ENCODE measurements at places on chromosomes 1 and 21.

- no peak for DNase-seq
Observed at GRCh38 chr1:209710093-209710492, 5.4 kb downstream of the HSD11B1 start.

DNA sequence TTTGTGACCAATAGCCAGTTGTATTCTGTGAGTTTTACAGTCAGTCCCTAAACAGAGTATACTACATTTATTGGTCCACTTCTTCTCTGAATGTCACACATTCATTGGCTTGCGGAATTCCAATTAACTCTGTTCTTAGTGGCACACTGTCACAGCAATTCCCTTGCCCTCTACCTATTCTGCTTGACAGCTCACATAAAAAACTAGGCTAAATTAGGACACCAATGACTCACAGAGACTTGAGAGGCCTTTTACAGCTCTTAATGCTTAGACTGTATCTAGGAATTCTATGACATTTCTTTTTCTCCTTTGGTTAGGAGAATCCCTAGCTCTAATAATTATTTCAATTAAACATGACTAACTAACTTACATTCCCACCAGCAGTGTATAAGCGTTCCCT, 104.1 kb downstream of the NEGR1 start:
- no peak for DNase-seq

DNA sequence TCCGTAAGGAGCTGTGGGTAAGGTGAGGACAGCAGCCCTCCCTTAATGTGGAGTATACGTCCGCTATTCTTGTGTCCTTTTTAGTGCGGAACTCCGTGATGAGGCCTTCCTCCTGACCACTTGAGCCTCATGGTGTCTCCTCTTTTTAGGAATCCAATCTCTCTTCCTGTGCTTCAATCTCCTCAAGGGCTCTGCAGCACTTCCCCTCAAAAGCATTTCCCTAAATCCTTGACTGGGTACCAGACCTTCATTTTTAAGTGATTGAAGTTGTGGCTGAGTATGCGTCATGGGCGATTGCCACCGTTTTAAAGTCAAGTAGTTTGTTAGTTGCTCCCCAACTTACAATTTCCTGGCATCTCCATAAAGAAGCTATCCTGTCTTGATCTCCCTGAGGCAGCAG, 62.8 kb downstream of the SAMSN1 start:
- no peak for DNase-seq

- DNase-seq, result no peak
Observed at GRCh38 chr1:186059752-186060151, 315.3 kb downstream of the TPR start.

GRCh38 chr1:156725683-156726280, 2.5 kb upstream of the METTL25B start:
- peak; percentile 66 for DNase-seq

GRCh38 chr21:19899645-19900044, 1098.6 kb upstream of the NCAM2 start:
- no peak for DNase-seq

DNA sequence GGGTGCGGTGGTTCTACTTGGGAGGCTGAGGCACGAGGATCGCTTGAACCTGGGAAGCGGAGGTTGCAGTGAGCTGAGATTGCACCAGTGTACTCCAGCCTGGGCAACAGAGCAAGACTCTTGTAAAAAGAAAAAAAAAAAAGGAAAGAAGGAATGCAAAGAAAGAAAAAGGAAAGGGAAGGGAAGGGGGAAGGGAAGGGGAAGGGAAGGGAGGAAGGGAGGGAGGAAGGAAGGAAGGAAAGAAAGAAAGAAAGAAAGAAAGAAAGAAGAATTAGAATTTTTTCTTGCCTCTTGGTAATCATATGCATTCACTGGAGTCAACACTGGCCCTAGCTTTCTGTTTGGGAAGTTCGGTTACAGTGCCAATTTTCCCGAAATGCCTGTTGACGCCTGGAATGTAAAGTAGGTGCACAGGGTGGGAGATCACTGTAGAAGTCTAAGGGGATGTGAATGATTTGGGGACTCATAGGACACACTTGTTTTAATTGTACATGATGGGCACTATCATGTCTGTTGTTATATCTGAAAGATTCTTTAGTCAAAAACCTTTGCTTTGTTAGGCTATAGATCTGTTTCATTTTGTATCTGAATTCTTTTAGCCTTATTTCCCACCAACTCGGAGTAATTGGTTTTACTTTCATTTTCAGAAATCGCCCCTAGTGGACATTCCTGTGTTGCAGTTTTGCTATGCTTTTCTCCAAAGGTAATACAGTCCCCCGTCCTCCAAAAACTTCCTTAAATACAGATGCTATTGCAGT, 59.8 kb upstream of the MORC3 start:
- DNase-seq, result no peak

- no peak for DNase-seq
Observed at GRCh38 chr21:39184050-39184980, 1.1 kb upstream of the PSMG1 start.

GRCh38 chr21:23541571-23541970, 2065.7 kb downstream of the MRPL39 start:
- DNase-seq, result no peak

- no peak for DNase-seq
Observed at GRCh38 chr1:173887627-173888026, 19.4 kb downstream of the ZBTB37 start.

DNA sequence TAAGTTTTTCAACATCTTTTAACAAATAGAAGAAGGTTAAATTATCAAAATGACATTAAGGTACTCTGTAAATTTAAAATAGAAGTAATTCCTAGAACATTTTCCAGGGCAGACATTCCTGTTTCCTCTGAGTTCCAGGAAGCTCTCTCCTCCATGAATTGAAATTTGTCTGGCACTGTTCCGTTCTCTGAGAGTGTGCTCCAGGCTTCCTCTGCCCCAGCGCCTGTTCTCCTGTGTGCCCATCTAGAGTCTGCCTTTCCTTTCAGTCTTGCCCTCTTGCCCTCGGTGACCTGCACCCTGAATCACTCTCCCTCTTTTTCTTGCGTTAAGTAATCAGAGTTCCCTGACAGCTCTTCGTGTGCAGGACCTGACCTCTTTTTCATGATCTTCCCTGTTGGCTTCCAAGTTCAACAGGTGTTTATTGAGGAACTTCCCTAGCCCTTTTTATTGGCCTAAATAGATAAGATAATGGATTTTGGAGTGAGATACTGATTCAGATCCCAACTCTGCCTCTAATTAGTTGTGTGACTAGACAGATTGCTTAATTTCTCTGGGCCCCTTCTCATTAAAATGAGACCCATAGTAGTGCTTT, 77.1 kb downstream of the MTR start:
- DNase-seq, result no peak

DNA sequence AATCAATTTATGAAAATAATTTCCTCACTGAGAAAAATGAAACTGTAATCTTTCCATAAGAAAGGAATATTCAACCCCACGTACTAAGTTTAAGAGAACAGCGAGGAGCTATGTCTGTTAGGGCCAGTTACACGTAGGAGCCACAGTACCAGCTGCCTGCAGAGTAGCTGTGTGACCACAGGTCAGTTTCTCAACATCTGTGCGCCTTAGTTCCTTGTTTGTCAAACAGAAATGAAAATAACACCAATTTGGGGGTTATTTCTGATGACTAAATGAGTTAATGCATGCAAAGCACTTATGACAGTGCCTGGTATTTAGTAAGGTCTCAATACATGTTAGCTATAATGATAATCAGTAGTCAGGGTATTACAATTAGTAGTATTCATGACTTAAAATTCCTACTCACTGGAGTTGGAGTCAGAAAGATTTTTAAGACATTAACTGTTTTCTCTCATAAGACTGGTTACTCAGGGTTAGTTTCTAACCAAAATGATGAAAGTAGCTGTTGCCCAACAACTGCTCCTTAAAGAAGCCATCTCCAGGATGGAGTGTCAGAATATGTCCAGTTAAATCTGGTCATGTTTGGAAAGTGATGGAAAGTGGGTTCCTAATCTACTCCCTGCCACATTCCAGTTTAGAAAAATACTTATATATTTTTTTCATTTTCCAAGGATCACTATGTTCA, 85.8 kb upstream of the ZNF648 start:
- DNase-seq, result no peak

- DNase-seq, result no peak
Observed at GRCh38 chr1:231162297-231162969, 575 bp downstream of the TRIM67 start.

DNA sequence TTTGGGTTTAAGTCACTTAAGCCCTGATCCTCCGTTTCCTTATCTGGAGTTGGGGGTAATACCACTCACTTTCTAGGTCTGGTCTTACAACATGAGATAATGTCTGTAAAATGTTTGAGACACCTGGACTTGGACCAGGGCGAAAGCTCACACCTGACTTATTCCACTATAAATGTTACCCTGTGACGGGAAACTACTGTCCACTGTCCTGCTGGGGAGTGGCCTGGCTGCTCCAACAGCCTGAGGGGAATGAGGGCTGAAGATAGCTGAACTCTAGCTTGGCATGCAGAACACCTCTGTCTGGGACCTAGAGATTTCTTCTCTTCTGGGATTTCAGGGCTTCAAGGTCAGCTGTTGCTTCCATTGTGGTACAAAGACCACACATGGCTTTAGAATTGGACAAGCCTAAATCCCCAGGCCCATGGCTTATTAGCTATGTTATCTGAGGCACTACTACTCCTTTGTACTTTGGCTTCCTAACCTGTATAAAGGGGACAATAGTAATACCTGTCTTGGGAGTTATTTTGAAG, 9.5 kb upstream of the A3GALT2 start:
- no peak for DNase-seq

GRCh38 chr1:100361511-100362089, 9.3 kb downstream of the CDC14A start:
- DNase-seq, result no peak

DNA sequence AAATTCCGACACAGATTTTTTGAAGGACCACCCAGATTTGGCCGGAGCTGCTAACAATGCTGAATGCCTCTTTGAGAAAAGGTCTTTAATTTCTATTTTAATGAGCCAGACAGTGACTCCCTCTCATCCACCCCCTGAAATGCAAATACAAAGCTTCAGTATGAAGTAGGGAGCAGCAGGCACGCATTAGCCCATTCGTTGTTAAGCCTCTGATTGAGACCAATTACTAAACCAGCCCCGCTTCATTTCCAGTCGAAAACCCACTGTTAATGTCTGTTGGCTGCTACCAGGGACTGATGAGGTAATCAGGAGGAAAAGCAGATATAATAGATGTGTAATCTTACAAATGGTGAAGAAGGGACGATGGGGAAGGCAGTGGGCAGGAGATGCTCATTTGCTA, 4.8 kb upstream of the C8A start:
- no peak for DNase-seq

DNA sequence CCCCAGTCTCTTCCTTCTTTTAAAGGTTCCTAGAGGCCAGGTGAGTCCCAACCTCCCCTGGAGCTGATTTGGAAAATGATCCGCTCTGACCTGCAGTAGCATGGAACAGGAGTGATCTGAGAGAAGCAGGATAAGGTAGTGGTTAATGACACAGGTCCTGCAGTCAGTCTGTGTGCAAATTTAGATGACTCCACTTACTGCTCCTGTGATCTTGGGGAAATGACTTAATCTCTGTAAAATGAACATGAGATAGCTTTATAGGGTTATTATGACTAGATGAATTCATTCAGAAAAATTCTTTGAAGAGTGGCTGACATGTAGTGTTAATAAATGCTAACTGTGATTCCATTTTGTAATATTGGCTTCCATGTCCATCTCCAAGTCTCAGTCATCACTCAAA, 374.9 kb upstream of the CAMK1G start:
- DNase-seq, result no peak

GRCh38 chr1:84450910-84451309, 28.2 kb upstream of the RPF1 start:
- DNase-seq, result no peak

DNA sequence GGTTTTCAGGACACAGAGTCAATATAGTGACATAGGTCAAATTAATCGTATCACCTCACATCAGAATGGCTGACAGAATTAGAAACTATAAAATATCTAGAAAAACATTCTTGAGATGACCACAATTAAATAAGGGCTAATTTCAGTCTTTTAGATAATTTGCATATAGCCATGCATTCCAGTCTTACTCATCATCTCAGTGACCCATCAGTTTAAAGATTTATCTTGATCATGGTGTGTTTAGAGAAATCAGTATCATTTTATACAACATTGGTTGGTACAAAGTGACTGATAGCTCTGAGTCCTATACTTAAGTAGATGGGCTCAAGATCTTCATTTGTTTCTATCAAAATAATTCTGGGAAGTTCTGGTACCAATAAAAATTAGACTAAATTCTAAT, 262.3 kb upstream of the SNX7 start:
- no peak for DNase-seq

Data from stimulated activated CD8-positive, alpha-beta memory T cell treated with anti-CD3 and anti-CD28 coated beads, Interleukin-7, amount 100 ng/mL, for 4 hours (primary cell).